Activated T-cell treated with anti-CD3 and anti-CD28 coated beads for 48 hours (primary cell): ENCODE measurements at places on chromosomes 6 and 20.

- DNase-seq: no peak
Measured at GRCh38 chr20:39059036-39059435, 96.9 kb downstream of the DHX35 start.

- no peak for DNase-seq
Measured at GRCh38 chr6:118774581-118774980, 119.4 kb upstream of the ASF1A start.

DNA sequence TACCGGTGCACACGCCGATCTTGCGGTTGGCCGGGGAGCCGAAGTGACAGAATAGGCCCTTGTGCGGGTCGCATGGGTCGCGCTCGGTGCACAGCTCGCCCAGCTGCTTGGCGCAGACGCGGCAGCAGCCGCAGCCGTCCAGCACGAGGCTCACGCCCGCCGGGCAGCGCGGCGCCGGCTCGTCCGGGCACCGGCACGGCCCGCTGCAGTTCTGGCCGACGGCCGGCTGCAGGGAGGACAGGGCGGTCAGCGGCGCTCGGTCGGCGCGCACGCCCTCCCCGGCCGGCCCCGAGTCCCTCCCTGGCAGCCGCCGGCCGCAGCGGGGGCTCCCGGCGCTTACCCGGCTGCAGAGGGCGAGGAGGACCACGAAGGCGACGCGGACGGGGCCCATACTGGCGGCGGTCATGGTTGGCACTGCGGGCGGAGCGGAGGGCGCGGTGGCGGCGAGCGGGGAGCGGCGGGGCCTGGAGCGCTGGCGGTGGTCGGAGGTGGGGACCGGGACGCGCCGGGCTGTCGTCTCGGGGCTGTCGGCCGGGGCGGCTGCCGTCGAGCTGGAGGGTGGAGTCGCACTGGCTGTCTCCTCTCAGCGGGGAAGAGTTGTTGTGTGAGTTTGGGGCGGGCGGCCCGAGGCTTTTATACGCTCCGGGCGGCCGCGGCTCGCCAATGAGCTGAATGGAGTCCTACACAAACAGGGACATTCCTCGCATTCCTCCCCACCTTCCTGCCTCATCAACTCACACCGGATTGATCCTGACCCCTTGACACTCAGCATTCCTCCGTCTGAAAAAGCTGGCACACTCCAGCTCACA lies at the start of gene CCN2:
CCN2 (minus strand) TSS at position 606 of the 809 bp plus-strand sequence; CDS start at position 406, 200 bp downstream.
- no peak for DNase-seq

DNA sequence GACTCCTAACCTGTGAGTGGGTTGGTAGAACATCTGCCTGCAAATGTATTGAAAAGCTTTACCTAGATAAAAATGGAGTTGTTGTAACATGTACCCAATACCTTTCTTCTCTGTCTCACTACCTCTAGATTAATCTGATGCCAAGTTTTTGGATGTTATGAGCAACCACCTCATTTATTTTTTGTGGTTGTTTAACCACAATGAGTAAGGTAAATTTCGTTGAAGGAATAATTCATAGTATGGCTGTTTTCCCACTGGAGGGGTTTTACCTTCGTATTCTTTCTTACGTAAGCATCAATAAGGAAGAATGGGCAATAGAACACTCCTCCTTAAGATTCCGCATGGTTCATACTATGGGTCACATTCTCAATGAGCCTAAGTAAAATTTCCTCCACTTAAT lies 165.4 kb downstream of the CDH26 start:
- no peak for DNase-seq

GRCh38 chr6:53441035-53441493 lies 92.3 kb upstream of the ELOVL5 start:
- DNase-seq: no peak

DNA sequence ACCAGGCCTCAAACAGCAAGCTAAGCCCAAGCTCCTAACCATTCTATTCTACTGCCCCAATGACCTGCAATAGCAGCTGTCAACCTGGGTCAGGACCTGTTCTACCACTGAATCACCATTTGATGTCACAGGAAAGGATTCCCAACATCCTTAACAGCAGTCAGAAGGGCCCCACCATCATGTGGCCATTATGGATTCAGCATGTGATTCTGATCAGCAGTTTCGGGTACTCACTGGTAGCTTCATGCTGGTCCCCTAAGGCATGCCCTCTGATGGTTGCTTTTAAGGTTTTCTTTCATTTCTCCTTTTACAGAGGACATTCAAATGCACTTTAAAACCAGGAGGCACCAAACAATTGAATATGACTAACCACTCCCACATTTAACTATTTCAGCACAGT lies 37.3 kb upstream of the MAP7 start:
- DNase-seq: no peak

GRCh38 chr6:137840252-137840651 lies 26.8 kb upstream of the TNFAIP3 start:
- DNase-seq: no peak

DNA sequence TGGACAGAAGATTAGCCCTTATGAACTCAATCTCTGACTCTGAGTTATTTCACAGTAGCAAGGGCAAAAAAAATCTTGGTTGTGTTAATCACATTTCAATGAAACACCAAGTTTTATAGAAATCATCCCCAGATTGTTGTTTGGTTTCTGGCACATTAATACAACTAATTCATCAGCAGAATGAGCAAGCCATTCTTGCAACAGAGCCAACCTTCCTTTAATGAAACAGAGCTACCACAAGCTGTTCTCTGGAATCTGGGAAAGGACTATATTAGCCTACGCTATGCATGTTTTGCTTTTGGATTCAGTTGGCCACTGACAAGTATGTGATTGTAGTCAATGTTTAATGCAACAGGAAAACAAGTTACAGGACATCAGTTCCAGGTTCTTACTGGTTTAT lies 13.8 kb upstream of the POPDC3 start:
- no peak for DNase-seq

GRCh38 chr6:63816401-63816981 lies 180.9 kb downstream of the PHF3 start:
- no peak for DNase-seq

DNA sequence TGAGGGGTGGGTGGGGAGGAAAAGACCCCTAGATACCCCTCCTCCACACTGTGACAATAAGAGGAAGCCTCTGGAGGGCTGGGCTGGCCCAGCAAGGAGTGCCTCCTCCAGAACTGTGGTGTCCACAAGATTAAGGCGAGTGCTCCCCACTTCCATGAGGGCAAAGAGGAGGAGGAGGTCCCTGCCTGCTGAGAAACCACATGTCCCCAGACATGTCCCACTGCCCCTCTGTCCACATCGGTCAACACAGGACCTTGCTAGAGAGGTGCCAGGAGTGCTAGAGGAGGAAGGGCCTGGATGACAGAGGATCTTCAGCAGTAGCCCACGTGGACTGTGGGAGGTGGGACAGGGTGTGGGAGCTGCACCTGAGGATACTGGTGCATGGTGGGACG lies 3.1 kb downstream of the RAET1G start:
- no peak for DNase-seq

DNA sequence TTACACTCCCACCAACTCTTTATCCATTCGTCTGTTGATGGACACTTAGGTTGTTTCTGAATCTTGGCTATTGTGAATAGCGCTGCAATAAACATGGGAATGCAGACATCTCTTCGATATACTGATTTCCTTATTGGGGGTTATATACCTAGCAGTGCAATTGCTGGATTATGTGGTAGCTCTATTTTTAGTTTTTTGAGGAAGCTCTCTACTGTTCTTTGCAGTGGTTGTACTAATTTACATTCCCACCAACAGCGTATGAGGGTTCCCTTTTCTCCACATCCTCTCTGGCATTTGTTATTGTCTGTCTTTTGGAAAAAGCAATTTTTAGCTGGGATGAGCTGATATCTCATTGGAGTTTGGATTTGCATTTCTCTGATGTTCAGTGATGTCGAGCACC lies 4.6 kb upstream of the PFDN4 start:
- DNase-seq: no peak
